ENCODE measurements at places on chromosomes 7 and 10. TPM values are rescaled to one million over a fixed set of nuclear protein-coding genes. Genes with fewer than 3 reads are reported as not detected.

Gene HOXA4
- polyA plus RNA-seq = 5.9 TPM

Gene TAS2R3
- not detected for polyA plus RNA-seq

Gene ADRB1
- 0.83 TPM for polyA plus RNA-seq

Gene CPED1
- 3.0 TPM for polyA plus RNA-seq

Gene CPA2
- polyA plus RNA-seq = 0.13 TPM

GRCh38 chr10:127851661-127852194, 41.0 kb downstream of the CLRN3 start:
- H3K27me3 ChIP-seq = no peaks in the 10 kb centered on the region
- no peaks in the 10 kb centered on the region for H3K36me3 ChIP-seq
- no peak overlapping the region for H3K27ac ChIP-seq
- no peak overlapping the region for H3K4me3 ChIP-seq
- peaks cover 16% of the 10 kb centered on the region for H3K4me1 ChIP-seq

GRCh38 chr7:144827621-144828020, 8.2 kb downstream of the TPK1 start:
- H3K27me3 ChIP-seq = no peaks in the 10 kb centered on the region
- H3K27ac ChIP-seq = no peak overlapping the region
- H3K36me3 ChIP-seq = no peaks in the 10 kb centered on the region
- H3K4me3 ChIP-seq = no peak overlapping the region
- peaks cover 18% of the 10 kb centered on the region for H3K4me1 ChIP-seq

GRCh38 chr7:137996386-137996851, 5.5 kb downstream of the CREB3L2 start:
- no peak overlapping the region for H3K4me3 ChIP-seq
- peaks cover 90% of the 10 kb centered on the region for H3K4me1 ChIP-seq
- no peak for DNase-seq
- no peak overlapping the region for H3K27ac ChIP-seq
- H3K36me3 ChIP-seq = no peaks in the 10 kb centered on the region

DNA sequence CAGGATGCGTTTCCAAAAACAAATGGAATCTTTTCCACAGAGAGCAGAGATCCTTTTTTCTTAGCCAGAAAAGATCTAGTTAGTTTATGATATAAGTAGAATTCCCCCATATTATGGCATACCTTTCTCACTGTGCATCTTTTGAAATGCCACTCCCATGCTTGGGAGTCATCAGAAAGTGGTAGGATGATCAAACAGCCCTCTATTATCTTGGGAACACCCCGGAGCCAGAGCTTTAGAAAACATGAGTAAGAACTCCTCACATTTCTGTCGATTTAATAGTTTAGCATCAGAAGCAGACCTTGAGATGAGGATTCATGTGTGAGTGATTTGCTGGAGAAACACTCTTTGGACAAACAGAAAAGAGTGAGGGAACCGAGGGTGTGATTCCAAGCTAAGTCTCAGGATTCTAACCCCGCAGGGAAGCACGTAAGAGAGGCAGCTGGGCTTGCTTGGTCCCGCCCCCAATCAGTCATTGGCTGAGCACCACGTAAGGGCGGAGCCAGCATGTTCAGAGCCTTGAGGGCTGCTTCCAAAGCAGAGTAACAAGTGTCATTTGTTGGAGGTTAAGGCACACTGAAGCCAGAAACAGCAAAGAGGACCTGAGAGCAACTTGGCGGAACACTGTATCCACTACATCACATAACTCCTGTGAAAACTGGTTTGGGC, 43.7 kb upstream of the NXPH1 start:
- no peaks in the 10 kb centered on the region for H3K27me3 ChIP-seq
- no peak overlapping the region for H3K4me3 ChIP-seq
- no peak for DNase-seq
- no peak overlapping the region for H3K27ac ChIP-seq
- H3K36me3 ChIP-seq = no peaks in the 10 kb centered on the region

- H3K27ac ChIP-seq = no peak overlapping the region
- no peak for DNase-seq
- H3K4me3 ChIP-seq = no peak overlapping the region
- no peaks in the 10 kb centered on the region for H3K27me3 ChIP-seq
These were observed 190.7 kb upstream of the TAC1 start for GRCh38 chr7:97541188-97541587.

DNA sequence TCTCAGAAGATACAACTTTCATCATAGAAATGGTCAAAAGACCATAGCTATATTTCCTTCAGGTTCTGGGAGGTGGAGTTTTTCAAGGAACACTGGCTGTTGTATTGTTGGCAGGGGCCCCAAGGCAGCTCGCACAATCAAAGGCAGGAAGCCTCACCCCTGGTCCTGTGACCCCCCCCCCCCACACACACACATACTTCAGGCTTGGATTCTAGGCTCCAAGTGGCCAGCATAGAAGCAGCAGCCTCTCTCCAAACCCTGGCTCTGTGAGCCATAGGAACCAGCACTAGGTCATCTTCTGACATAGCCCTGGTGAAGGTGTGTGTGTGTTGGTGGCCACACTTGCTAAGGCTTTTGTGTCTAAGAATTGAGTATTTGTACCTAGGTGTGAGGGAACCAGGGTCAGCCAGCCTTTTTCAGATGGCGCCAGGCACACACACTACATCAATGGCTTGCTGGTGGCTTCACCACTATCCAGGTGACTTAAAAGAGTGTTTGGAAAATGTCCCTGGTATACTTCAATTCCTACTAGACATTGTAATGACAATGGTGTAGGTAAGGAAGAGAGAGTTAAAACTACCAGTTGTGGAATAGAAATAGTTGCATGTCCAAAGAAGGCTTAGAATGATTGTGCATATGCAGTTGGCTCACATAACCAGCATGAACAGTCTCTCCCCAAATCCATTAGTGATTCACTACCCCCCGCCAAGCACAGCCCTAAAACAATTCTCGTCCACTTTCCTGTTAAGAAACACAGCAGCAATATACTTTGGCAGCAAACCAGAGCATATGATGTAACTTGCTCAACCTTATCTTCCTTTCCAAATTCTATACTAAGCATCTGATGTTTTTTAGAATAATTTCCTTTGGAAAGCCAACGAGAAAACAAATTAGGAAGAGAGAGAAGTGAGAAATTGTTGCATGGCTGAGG, 91.3 kb downstream of the AVL9 start:
- H3K36me3 ChIP-seq = peaks cover 36% of the 10 kb centered on the region
- H3K4me1 ChIP-seq = peaks cover 25% of the 10 kb centered on the region
- H3K4me3 ChIP-seq = no peak overlapping the region

- H3K36me3 ChIP-seq = no peaks in the 10 kb centered on the region
- no peaks in the 10 kb centered on the region for H3K4me1 ChIP-seq
- peak; percentile 60 for DNase-seq
These were observed 155.5 kb downstream of the ZNF248 start for GRCh38 chr10:37701781-37702493.

DNA sequence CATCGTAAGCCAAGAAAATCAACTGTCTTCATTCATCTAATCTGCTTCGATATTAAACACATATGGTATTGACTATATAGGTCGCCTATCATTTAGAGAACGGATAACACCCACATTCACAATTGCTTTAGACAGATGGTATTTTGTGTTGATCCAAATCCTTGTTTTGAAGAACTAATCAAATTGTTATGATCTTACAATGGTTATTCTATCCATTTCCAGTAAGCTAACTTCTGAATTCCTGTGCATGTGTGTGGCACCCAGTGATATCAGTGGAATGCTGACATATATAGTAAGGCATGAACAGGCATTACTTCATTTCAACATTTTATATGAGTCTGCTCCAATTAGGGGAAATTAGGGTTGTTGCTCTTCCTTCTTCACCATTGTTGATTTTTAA, 98.8 kb downstream of the SEMA3E start:
- H3K4me3 ChIP-seq = no peak overlapping the region
- H3K27ac ChIP-seq = no peak overlapping the region
- no peaks in the 10 kb centered on the region for H3K27me3 ChIP-seq

DNA sequence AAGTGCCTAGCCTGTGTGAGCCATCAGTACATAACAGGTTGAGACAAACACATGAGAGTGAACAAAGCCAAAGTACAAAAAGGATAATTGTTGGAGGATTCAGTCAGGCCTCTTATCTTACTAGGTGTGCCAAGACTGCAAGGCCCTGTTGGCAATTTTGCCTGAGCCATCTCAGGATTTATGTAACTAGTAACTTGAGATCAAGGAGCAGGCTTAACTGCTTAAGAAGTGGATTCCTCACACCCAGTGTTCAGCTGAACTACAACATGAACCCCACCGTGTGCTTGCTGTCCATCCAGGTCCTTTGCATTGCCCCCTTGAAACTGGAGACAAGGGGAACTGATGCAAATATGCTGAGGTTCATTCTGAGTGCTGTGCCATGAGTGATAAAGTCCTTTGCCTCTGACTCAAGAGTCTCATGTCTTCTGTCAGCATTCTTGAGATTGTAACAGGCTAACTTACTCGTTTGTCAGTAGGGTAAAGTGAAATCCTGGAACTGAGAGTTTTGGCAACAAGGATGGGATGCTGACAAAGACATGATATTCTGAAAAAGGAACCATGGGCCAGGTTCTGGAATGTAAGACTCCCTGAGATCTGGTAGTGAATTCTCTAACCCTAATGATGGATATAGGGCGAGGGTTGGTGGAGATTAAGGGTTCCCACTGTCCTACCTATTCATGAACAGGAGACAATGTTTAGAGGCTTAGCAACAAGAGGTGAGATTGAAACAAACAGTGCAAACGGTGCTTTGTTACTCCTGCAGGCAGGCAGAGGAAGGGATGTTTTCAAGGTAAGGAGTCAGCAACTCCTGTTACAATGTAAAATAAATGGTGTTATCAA, 44.1 kb upstream of the GATAD1 start:
- H3K27ac ChIP-seq = no peak overlapping the region
- no peak for DNase-seq
- no peak overlapping the region for H3K4me3 ChIP-seq
- H3K36me3 ChIP-seq = peaks cover 33% of the 10 kb centered on the region
- peaks cover 11% of the 10 kb centered on the region for H3K4me1 ChIP-seq
- no peaks in the 10 kb centered on the region for H3K27me3 ChIP-seq

DNA sequence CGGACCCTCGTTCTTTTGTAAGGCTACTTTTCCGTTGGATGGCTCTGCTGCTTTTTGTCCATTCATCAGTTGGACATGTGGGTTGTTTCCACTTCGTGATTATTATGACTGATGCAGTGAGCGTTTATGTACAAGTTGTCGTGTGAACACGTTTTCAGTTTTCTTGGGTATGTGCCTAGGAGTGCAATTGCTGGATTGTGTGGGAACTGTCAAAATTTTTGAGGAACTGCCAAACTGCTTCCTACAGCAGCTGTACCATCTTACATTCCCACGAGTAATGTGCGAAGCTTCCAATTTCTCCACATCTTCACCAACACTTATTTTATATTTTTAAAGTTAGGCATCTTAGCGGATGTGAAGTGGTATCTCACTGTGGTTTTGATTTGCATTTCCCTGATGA, 10.4 kb downstream of the FKBP6 start:
- H3K36me3 ChIP-seq = no peaks in the 10 kb centered on the region
- no peak overlapping the region for H3K4me3 ChIP-seq
- H3K4me1 ChIP-seq = no peaks in the 10 kb centered on the region

- no peak for DNase-seq
- H3K4me1 ChIP-seq = no peaks in the 10 kb centered on the region
- no peaks in the 10 kb centered on the region for H3K27me3 ChIP-seq
- H3K27ac ChIP-seq = no peak overlapping the region
- H3K4me3 ChIP-seq = no peak overlapping the region
- no peaks in the 10 kb centered on the region for H3K36me3 ChIP-seq
These were observed 459.1 kb downstream of the PTPRN2 start for GRCh38 chr7:158128572-158128971.

GRCh38 chr7:15685358-15686294, 857 bp downstream of the MEOX2 start:
- H3K27ac ChIP-seq = no peak overlapping the region
- peaks cover 4% of the 10 kb centered on the region for H3K4me1 ChIP-seq
- H3K36me3 ChIP-seq = no peaks in the 10 kb centered on the region
- H3K4me3 ChIP-seq = peak overlapping the region; percentile 30
- H3K27me3 ChIP-seq = peaks cover 60% of the 10 kb centered on the region

DNA sequence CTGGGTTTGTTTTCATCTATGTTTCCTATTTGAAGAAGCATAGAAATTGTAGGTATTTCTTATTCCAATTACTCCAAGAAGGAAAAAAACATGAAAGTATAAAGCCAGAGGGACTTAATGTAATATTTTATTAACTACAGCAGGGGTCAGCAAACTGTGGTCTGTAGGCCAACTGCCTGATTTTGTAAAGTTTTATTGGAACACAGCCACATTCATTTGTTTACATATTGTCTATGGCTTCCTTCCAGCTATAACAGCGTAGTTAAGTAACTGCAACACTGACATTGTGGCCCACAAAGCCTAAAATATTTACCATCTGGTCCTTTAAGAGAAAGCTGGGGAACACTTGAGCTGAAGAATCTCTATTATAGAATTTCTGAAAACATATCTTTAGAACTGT, 306.2 kb downstream of the BICC1 start:
- H3K27ac ChIP-seq = no peak overlapping the region
- H3K4me1 ChIP-seq = peaks cover 6% of the 10 kb centered on the region
- H3K27me3 ChIP-seq = no peaks in the 10 kb centered on the region
- no peaks in the 10 kb centered on the region for H3K36me3 ChIP-seq

DNA sequence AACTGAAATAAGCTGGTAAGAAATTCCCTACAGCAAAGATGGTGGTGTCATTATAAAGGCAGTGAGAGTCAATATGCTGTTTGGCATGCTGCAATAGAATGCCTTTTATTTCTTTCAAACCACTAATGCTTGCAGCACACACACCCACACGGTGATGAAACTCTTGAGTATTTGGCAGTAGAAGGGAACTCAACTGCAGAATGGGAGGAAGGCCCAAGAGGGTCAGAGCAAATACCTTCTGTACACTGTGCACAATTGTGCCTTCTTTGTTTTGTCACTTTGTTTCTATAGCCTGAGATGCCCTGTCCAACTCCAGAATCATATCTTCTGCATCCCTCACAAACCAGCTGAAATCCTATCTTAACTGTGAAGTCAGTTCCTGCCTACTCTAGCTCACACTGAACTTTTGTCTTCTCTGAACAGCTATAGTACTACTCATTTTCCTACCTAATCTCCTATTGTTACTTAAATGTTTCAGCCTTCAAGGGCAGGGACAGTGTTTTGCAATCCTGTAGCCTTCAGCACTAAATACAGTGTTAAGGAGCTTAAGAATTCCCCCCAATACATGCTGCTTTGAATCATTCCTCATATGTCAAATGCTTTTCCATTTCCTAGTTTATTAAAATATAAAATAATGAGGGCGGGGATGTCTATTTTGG, 22.2 kb downstream of the MMS19 start:
- no peaks in the 10 kb centered on the region for H3K27me3 ChIP-seq
- no peaks in the 10 kb centered on the region for H3K4me1 ChIP-seq
- no peak for DNase-seq

- no peak for DNase-seq
- H3K4me3 ChIP-seq = no peak overlapping the region
- peaks cover 57% of the 10 kb centered on the region for H3K4me1 ChIP-seq
- H3K27me3 ChIP-seq = no peaks in the 10 kb centered on the region
- H3K27ac ChIP-seq = no peak overlapping the region
- H3K36me3 ChIP-seq = no peaks in the 10 kb centered on the region
These were observed 122.5 kb downstream of the CCNY start for GRCh38 chr10:35458500-35459448.

GRCh38 chr7:92292981-92293380, 47.2 kb downstream of the ANKIB1 start:
- peaks cover 4% of the 10 kb centered on the region for H3K4me1 ChIP-seq
- peaks cover 20% of the 10 kb centered on the region for H3K36me3 ChIP-seq
- no peak overlapping the region for H3K4me3 ChIP-seq

GRCh38 chr10:78299851-78300468, 266.3 kb downstream of the RPS24 start:
- H3K27ac ChIP-seq = peak overlapping the region; percentile 83
- no peak overlapping the region for H3K4me3 ChIP-seq
- H3K4me1 ChIP-seq = peaks cover 38% of the 10 kb centered on the region
- DNase-seq = peak; percentile 88
- H3K27me3 ChIP-seq = no peaks in the 10 kb centered on the region
- no peaks in the 10 kb centered on the region for H3K36me3 ChIP-seq
